ENCODE measurements at places on chromosomes 1 and 21.

GRCh38 chr1:185880779-185881333 lies 146.7 kb downstream of the HMCN1 start:
- DNase-seq, result no peak

DNA sequence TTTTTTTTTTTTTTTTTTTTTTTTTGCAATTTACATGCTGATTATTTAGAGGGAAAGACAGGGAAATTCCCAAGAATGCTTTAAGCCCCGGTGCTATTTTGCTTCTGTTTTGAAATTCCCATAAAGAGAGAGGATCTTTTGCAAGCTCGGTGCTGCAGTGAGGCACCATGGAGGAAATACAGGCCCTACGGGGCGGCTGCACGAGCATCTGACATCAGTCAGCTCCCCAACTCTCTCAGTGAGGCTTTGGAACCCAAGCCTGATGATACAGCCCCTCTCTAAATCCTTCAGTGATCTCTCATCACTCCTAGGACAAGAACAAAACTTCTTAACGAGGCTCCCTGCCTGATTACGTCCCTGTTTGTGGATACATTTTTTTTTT lies 791 bp upstream of the CHI3L1 start:
- DNase-seq, result no peak

DNA sequence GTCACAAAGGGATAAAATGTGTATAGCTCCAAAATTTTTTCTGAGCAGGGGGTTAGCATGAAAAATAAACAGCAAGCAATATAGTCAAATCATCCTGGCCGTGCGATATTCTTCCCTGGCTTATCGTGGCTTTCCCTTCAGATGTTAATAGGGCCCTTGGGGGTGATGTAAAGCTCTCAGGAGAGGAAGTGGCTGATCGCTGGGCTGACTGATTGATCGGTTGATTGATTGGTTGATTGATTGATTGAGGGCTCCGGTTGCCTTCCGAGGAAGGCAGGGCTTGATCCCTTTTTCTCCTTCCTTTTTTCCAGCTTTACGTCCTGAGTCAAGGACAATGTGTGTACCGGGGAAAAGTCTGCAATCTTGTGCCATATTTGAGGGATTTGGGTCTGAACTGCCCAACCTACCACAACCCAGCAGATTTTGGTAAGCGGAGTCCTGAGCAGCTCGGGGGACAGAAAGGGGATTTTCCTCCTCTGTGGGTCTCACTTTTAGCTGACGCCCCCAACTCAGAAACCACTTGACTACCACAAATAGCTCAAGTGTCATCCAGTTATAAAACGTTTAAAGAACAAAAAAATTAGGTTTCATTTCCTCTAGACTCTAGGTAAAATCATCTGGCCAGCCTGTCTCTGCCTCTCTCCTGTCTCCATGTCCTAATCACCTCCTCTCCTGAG lies 29.5 kb downstream of the TFF3 start:
- DNase-seq, result no peak

DNA sequence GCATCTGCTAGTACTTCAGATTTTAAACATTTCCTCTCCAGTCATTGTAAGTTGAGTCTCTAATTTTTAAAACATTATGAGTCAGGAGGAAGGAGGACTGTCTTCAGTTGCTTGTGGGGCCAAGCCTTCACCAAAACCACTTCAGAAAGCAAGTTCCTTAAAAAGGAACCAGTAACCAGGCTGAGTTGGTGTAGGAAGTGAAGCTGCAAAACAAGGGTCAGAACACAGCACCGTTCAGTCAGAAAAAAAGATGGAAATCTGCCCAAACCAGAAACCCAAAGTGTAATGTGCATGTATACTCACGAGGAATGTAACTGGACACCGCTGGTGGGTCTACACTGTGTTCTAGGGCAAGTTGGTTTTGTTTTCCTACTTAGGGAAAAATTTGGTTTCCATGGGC lies 402.1 kb downstream of the SETD4 start:
- DNase-seq, result peak; percentile 94

- DNase-seq, result no peak
These were observed 21.3 kb downstream of the ACTL8 start for GRCh38 chr1:17776426-17776825.

GRCh38 chr1:175373786-175374623 lies 181.4 kb upstream of the KIAA0040 start:
- no peak for DNase-seq

DNA sequence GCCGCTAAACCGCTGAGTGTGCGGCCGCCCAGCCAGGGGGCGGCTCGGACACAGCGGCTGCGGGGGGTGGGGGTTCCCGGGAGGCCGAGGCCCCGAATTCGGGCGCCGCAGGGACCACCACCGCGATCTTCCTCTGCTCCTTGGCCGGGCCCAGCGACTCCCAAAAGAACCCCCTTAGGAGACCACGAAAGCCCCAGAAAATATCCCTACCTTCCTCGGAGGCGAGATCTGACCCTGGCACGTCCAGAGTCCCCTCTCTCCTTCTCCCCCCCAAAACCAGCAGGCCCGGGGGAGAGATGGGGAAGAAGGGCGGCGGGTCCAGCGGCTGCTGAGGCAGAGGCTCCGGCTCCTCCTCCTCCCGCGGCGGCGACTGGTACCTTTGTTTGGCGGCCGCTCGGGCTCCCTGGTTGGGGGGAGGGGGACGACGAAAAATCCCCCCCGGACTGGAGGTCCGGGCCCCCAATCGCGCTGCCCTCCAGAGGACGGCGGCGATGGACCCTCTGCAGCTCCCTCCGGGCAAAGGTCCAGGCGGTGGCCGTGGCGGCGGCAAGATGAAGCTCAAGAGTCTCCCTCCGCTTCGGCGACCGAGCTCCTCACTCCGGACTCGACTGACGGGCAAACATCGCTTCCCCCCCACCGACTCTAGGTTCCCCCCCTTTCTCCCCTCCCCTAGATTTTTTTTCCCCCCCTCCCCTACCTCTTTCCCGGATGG lies at the start of gene ARID4B:
ARID4B (minus strand) TSS at position 621 of the 712 bp plus-strand sequence. CDS start 1,260 bp downstream, outside the sequence.
- DNase-seq, result no peak

DNA sequence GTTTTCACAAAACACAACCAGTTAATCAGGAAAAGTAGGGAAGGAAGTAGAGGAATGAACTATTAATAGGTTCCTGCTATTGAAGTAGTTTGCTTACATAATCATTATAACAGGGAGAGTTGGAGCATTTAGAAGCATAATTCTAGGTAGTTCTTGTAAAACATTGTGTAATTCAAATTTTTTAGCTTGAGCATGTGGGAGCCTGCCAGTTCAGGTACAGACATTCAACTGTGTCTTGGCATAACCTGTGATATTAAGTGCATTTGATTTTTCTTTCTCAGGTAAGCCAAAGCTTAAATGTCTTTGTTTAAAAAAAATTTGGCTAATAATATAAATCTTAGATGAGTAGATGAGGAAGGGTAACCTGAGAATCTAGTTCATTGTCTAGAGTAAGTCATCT lies 3.4 kb downstream of the YTHDF2 start:
- DNase-seq, result no peak

GRCh38 chr1:164588516-164589341 lies 29.7 kb downstream of the PBX1 start:
- peak; percentile 92 for DNase-seq

DNA sequence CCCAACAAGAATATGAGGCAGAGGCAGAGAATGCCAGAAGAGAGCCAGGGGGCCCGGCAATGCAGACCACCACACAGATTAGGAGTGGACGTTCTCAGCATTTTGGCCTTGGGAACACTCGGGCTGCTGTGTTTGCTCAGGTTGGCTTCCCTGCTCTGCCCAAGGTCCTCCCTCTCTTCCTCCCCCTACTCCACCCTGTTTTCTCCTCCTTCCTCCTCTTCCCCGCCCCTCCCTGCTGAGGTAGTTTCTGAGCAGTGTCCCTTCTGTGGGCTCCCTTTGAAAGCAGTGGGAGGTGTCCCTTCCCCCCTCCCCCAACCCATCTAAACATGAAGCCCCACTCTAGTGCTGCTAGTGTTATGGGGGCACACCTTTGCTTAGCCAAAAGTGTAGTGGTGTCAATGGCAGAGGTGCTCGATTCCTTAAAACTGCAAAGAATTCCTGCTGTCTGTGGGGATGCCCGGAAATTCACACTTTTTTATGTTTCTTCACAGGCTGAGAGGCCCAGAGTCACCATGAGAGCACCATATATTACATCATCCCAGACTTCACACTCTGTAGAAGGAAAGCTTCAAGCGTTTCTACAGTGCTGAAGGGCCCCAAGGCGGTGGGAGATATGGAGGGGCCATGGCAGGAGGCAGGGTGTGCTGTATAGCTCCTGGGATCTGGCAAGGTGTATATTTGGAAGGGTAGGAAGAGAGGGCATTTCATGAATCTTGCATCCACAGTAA lies at the start of gene HHIPL2:
HHIPL2 (minus strand) TSS at position 161 of the 728 bp plus-strand sequence; CDS start at position 101, 60 bp downstream.
- DNase-seq, result peak; percentile 25

DNA sequence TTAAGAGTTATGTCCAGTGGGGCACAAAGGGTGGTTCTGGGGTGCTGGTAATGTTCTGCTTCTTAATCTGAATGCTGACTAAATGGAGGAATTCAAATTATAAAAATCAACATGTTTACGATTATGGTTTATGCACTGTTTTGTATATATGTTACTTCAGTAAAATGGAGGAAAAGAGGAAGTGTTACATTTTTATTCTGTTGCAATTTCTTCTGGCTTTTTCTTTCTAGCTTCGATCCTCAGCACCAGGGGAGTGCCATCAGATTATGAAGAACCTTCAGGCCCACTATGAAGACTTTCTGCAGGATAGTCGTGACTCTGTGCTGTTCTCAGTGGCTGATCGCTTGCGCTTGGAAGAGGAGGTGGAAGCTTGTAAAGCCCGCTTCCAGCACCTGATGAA lies 105.5 kb downstream of the MACF1 start:
- no peak for DNase-seq

DNA sequence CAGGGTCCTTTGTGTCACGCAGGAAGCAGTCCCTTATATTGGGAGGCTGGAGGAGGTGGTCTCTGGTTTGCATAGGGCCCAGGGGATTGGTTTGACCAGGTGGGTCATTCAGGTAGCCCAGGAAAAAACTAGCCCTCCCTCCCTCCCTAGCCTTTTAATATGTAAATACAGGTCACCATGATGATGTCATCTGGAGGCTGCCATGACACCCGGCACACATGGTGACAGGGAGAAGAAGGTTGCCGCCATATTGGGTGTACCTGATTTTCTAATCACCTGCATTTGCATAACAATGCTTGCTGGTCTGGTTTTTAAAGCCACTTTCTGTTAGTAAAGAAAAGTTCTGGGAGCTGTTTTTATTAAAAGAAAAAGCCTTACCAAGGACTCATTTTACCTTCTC lies 791.0 kb upstream of the ADGRL4 start:
- no peak for DNase-seq

GRCh38 chr1:60832367-60832766 lies 250.0 kb upstream of the NFIA start:
- DNase-seq, result no peak

- no peak for DNase-seq
These were observed 100.5 kb downstream of the TEX35 start for GRCh38 chr1:178613271-178613945.

DNA sequence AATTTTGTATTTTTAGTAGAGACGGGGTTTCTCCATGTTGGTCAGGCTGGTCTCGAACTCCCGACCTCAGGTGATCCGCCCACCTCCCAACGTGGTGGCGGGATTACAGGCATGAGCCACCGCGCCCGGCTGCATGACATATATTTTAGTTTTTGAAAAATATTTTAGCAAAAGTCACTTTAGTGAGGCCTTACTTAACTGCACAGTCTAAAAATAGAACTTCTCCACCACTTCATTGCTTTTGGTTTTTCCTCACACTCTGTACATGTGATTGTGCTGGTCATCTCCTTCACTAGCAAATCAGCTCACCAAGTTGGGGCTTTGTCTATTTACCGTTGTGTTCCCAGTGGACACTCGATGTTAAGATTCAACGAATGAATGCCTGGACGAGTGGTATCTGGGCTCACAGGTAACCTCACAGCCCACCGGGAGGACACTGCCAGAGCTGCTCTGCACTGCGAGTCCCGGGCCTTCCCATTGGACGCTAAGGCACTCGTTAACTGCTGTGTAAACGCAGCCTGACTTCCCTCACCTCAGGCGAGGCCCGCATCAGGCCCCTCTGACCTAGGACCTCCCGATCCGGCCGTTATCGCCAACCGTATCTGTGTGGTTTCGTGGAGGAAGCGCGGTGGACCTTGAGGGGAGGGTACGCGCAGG lies 14.0 kb upstream of the ZNF692 start:
- peak; percentile 62 for DNase-seq

- peak; percentile 89 for DNase-seq
These were observed 248.9 kb upstream of the HOOK1 start for GRCh38 chr1:59565611-59566410.

- no peak for DNase-seq
These were observed 20.9 kb downstream of the USP48 start for GRCh38 chr1:21762022-21762404.

- DNase-seq, result no peak
These were observed 160.1 kb downstream of the SLC45A1 start for GRCh38 chr1:8477983-8478362.

DNA sequence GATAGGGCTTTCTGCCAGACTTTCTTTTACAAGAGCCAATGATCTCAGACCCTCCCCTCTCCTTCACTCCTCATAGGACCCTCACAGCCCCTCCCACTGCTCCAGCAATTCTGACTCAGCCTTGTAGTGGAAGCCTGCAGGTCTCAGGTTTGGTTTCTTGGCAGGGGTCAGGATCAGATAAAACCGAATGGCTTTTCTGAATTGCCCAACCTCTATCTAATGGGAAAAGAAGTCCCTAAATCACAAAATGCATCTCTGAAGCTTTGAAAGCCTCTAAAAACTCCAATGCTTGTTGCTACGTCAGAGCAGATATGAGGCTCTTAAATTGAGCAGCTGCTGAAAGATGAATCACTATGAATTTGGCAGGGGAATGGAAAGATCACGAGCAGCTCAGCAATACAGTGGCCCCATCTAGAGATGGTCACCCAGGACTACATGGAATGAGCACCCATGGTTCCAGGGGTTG lies 74.5 kb downstream of the NID1 start:
- DNase-seq, result peak; percentile 78

- DNase-seq, result peak; percentile 68
These were observed 21.3 kb downstream of the GPSM2 start for GRCh38 chr1:108897865-108898720.

DNA sequence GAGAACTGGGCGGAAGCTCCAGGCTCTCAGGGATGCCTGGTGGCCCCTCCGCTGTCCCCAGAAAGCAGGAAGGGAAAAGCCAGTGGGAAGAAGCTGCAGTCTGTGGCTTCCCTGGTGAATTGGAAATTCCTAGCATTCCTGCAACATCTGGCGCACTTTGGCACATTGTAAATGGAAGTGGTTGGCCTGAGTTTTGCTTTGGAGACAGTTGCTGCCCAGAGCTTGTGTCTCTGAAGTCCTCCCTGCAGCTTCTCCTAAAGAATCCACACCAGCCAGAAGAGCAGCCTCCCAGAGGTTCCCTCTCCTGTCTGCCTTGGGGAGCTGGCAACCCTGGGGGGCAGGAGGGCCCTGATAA lies 48.2 kb downstream of the ARHGEF10L start:
- DNase-seq, result peak; percentile 88

DNA sequence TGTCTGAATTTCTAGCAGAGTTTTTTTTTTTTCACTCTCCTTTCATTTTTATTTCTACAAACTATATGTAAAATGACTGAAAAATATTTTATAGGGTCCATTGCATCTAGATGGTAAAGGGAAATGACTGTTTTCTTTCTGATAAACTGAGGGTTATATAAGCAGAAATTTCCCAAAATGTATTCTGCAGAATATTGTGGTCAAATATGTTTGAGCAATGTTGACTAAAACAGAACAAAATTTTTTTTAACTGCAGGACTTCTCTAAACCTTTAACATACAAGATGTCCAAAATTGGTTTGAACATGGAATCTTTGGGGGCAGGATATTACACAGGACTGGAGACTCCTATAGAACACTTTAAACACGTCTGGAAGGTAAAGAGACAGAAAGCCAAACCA lies 190.5 kb downstream of the TOMM20 start:
- no peak for DNase-seq
